ENCODE measurements at places on chromosomes 7 and 10. TPM values are rescaled to one million over a fixed set of nuclear protein-coding genes. Genes with fewer than 3 reads are reported as not detected.

GRCh38 chr10:101839416-101840063 is 4.1 kb downstream of the KCNIP2 start:
- DNase-seq, result no peak

DNA sequence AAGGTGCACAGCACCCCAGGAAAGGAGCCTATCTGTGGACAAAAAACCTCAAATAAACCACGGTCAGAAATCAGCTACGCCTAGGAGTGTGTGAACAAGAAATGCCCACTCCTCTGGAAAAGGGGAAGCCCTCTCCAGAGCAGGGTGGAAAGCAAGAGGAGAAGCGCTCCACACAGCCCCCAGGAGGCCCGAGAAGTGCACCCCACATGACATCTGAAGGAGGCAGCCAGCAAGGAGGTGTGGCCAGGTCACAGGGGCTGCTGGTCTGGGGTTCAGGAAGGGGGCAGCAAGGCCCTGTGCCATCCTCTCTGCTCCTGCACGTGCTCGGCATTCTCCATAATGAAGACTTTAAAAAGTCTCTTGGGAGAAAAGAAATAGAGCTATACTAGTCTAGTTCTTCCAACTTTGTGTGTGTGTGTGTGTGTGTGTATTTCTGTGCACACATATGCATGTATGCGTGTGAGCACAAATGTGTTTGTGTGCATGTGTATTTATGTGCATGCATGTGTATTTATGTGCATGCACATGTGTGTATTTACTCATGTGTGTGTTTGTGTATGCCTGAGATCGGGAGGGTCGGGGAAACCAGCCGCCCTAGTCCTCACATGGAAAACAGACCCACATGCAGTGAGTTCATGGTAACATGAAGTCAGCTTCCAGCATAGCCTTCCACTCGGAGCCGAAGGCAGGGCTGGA is 76.5 kb downstream of the TNS3 start:
- DNase-seq, result no peak

- DNase-seq, result no peak
These were observed 56.8 kb downstream of the AUTS2 start for GRCh38 chr7:69654849-69655707.

GRCh38 chr7:80634505-80634904 is 3.9 kb upstream of the CD36 start:
- DNase-seq, result no peak

DNA sequence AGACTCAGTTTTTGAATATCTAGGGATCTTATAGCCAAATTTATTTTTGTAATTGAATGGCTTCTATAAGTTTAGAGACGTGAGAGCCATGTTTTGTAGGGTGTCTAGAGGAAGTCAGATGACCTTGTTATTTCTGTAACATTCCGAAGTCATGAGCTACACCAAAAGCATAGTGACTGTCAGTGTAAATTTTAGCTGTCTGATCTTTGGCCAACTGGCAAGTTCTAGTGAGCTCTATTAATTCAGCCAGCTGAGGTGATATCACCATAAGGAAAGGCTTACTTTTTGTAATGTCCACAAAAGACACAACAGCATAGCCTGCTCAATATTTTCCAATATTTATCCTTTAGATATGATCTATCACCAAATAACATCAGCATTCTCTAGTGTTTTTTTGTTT is 9.9 kb upstream of the NT5C3A start:
- no peak for DNase-seq

DNA sequence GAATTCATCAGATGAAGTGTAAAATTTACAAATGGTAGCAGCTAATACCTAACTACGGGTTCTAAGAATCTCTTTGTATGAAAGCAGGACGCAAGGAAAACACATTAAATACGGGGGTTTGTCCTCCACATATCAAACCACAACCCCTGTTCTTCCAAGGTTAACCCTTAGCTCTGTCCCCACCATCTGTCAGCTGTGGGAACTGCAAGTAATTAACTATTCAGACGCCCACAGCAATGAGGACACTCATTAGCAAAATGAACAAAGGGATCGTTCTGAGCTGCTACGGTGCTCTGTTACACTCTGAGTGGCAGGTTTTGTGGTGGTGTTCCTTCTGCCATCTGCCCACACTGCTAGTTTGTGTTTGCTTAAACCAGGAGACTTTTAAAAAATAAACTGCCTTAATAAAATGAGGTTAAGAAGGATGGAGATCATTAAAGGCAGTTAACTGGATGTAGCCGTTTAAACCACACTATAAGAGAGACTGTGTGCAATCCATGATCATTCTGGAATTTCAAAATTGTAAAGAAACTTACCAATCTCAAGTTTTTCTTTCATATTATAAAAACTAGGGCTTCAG is 51.4 kb downstream of the C10orf67 start:
- DNase-seq, result no peak

The TBX20 gene
- total RNA-seq, result not detected

DNA sequence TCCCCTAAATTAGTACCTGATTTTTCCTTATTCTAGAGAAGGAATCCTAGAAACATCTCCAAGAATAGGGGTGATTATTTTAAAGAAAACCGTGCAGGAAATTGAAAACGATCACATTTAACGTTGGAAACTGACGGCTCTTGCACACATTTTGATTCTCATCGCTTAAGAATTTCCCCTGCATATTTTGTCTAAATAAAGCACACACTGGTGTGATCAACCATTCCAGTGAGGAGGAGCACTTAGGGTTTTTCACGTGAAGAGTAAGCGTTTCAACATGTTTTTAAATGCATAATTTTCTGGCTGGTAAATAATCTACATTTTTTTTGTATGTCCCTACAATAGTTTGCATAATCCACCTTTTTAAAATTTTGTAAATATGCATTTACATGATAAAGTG is 229.7 kb upstream of the PFKP start:
- DNase-seq, result no peak

DNA sequence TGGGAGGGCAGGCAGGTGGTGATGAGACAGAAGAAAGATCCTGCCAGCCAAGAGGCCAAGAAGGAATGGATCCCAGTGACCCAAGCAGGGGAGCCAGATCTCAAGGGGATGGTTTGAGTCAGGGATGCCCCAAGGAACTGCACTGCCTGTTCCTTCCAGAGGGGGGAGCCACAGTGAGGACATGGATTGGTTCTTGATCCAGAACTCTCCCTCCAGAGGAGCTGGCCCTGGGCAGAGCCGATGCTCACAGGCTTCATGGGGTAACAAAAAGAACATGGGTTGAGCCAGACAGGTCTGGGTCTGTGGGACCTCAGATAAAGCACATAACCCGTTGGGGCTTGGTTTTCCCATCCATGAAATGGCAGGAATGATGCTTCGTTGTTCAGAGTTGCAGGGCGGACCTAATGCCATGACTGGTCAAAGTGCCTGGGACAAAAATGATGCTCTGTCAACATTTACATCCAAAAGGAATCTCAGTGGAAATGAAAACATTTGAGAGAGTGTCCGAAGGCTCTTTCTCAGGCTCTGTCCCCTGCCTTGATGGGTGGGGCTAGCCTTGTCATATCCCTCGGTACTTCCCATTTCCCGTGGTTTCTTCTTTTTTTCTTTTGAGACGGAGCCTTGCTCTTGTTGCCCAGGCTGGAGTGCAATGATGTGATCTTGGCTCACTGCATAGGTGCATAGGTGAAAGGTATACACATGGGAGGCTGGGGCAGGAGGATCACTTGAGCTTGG is 4.7 kb upstream of the DENND2A start:
- DNase-seq, result no peak

The TMEM270 gene
- not detected for total RNA-seq

- no peak for DNase-seq
These were observed 73.8 kb downstream of the PAXIP1 start for GRCh38 chr7:154929006-154929726.

The LIPF gene
- not detected for total RNA-seq

GRCh38 chr7:137987968-137988367 is 13.9 kb downstream of the CREB3L2 start:
- no peak for DNase-seq

DNA sequence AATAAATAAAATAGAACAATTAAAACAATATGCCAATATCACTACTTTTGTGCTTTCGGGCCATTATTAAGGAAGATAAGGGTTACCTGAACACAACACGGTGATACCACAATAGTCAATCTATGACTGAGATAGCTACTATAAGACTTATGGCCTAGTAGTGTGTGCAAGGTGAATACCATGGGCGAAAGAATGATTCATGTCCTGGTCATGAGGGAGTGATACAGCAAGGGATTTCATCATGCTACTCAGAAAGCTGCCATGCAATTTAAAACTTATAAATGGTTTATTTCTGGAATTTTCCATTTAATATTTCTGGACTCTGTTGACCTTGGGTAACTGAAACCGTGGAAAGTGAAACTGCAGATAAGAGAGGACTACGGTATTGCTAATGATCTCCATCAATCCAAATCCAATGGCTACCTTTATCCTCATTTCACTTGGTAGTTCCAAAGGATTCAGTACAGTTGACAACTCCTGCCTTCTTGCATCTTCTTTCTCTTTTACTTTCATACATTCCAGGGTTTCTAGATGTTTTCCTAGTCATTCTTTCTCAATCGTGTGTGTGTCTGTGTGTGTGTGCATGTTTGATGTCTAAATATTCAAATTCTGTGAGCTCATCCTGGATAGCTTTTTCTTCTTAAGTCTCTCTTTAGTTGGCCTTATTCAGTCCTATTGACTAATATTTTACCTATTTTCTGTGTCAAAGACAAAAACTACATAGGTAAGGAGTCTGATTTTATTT is 100.5 kb upstream of the MAGI2 start:
- no peak for DNase-seq

The TMEM236 gene
- total RNA-seq, result 0.49 TPM

GRCh38 chr7:46545790-46546189 is 624.7 kb upstream of the IGFBP3 start:
- DNase-seq, result no peak

The VSTM4 gene
- 16.0 TPM for total RNA-seq

DNA sequence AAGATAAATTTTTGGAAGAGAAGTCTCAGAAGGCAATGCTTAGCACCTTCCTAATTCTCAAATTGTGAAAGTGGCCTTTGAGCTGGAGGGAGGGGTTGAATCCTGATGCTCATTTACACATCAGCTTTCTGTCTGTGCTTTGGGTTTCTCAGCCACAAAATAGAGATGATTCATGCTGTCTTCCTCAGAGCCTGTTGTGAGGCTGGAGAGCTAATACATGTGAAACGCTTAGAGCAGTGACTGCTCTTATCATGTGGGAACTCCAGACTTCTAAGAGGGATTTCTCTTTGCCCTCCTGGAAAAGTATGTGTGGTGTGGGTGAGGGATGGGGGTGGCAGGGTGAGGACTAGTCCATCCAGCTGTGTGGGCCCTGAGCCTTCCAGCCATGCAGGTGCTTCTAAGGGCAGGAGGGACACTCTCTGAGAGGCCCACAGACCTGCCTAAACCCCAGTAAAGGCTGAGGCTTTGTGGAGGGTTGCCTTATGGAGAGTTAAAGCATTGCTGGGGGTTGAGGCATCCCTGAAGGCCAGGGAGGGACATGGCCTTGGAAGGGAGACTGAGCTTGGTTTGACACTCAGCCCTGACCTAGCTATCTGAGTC is 4.8 kb upstream of the EVX1 start:
- no peak for DNase-seq

The CALHM1 gene
- not detected for total RNA-seq

DNA sequence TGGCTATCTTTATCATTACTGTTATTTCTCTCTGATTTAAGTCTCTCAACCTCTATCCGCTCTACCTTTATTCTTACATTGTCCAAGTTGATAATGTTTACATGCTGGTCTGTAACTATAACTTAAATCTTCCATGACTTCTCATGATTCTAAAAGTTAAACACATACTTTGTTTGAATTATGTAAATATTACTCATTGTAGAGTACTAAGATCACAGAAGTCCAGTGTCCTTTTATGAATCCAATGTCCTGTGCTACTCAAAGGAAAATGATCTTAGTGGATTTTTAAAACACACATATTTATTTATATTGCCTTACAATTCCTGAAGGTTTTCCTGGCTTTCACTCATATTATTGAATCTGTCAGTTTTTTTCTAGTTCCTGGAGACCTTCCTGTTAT is 70.9 kb downstream of the BBS9 start:
- no peak for DNase-seq

The CCL24 gene
- total RNA-seq, result not detected

- DNase-seq, result no peak
These were observed 232.0 kb downstream of the PAXIP1 start for GRCh38 chr7:154770962-154771361.

GRCh38 chr7:137970253-137970975 is 31.5 kb downstream of the CREB3L2 start:
- no peak for DNase-seq

DNA sequence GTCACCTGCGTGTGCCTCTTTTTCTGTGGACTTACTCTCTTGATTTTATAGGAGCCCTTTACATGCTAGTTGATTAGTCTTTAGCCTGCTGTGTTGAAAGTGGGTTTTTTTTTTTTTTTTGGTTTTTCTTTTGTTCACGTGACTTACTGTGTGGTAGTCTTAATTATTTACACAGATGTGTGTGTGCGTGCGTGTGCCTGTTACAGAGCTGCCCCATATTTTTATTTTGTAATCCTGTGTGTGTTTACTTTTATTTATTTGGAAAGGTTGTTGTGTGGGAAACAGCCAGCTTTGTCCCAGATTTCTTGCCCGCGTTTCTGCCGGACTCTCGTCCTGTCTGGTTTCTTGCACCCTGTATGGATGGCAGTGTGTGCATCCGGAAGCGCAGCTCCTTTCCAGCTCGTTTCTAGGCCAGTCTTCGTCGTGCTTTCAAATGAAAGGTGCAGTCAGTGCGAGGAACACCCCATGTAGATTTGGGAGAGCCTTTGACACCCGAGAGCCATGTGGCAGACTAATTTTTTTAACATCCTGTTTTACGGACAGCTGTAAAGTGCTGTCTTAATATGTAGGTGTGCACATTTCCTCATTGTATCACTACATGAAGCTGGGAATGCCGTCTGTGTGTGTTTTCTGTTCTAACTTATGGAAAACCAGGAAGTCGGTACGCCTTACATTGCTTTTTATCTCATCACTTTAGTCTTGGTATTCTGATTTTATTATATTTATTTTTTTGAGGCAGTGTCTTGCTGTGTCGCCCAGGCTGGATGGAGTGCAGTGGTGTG is 55.6 kb downstream of the DNAJB6 start:
- no peak for DNase-seq

DNA sequence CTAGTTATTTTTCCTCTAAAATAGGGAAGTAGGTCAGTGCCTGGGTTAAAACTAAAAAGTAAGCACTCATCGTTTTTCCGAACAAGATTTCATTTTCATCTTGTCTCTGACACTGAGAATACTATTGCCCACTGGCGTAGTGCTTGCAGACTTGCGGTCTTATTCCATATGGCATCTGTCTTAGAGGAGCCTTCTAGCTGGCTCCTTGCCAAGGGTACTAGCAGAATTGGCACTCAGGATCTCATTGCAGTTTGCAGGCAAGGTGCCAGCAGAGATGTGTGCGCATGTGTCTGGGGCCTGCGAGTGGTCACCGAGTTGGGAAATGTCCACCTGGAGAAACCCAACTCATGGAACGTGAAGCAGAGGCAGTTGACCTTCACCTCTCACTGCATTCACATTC is 143.4 kb downstream of the CELF2 start:
- DNase-seq, result no peak

Measured in ureter (tissue), 1 donor.